ENCODE measurements at places on chromosomes 5 and 9.

DNA sequence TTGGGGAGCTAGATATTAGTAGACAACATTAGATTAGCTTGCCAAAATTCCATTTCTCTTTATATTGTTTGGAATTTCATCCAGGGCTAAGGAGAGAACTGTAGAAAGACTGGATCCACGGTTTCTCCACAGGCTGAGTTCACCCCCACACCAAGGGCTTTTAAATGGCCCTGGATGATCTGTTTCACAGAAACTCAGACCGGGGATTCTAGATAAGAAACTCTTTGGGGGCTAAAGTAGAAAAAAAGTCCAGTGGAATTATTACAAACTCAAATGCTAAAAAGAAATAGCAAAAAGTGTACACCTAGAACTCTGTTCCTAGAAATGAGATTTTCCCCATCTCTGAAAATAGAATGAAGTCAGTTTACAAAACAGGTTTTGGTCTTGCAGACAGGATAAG is 80.9 kb downstream of the SUSD1 start:
- H3K4me1 ChIP-seq, result no peaks in the 10 kb centered on the region
- H3K4me3 ChIP-seq, result no peak overlapping the region
- H3K36me3 ChIP-seq, result peaks cover 3% of the 10 kb centered on the region

- DNase-seq, result no peak
- H3K4me1 ChIP-seq, result no peaks in the 10 kb centered on the region
- no peaks in the 10 kb centered on the region for H3K27me3 ChIP-seq
- no peak overlapping the region for H3K4me3 ChIP-seq
- H3K36me3 ChIP-seq, result no peaks in the 10 kb centered on the region
- no peak overlapping the region for H3K27ac ChIP-seq
These were observed 201.8 kb upstream of the ZNF608 start for GRCh38 chr5:124948062-124948753.

- no peak overlapping the region for H3K4me3 ChIP-seq
- no peak overlapping the region for H3K27ac ChIP-seq
- no peaks in the 10 kb centered on the region for H3K27me3 ChIP-seq
- no peaks in the 10 kb centered on the region for H3K4me1 ChIP-seq
These were observed 323.5 kb downstream of the IRX2 start for GRCh38 chr5:2427983-2428382.

- no peaks in the 10 kb centered on the region for H3K4me1 ChIP-seq
- no peak for DNase-seq
- no peak overlapping the region for H3K4me3 ChIP-seq
- no peaks in the 10 kb centered on the region for H3K36me3 ChIP-seq
- no peak overlapping the region for H3K27ac ChIP-seq
These were observed 268.6 kb downstream of the SEC61B start for GRCh38 chr9:99490729-99491128.

DNA sequence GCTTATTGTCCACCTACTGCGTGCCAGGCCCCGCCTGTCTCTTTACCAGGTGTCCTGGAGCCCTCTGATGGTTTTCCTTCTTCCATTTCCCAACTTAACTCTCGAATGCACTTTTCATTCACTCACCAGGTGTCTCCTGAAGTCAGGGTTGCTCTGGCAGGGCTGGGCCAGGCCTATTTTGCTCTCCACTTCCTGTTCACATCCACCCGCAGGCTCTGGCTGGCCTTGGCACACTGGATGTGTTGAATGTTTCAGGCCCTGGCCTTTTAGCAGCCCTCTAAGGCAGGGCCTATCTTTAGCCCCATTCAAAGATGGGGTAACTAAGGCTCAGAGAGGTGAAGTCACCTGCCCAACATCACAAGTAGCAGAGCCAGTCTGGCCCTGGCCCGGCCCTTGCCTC is 16.4 kb downstream of the LRRC8A start:
- no peak overlapping the region for H3K27ac ChIP-seq
- H3K4me3 ChIP-seq, result no peak overlapping the region
- no peak for DNase-seq
- peaks cover 4% of the 10 kb centered on the region for H3K36me3 ChIP-seq

GRCh38 chr5:126826619-126827215 is 49.8 kb downstream of the LMNB1 start:
- DNase-seq, result no peak
- H3K27ac ChIP-seq, result no peak overlapping the region
- H3K36me3 ChIP-seq, result no peaks in the 10 kb centered on the region
- H3K27me3 ChIP-seq, result no peaks in the 10 kb centered on the region

DNA sequence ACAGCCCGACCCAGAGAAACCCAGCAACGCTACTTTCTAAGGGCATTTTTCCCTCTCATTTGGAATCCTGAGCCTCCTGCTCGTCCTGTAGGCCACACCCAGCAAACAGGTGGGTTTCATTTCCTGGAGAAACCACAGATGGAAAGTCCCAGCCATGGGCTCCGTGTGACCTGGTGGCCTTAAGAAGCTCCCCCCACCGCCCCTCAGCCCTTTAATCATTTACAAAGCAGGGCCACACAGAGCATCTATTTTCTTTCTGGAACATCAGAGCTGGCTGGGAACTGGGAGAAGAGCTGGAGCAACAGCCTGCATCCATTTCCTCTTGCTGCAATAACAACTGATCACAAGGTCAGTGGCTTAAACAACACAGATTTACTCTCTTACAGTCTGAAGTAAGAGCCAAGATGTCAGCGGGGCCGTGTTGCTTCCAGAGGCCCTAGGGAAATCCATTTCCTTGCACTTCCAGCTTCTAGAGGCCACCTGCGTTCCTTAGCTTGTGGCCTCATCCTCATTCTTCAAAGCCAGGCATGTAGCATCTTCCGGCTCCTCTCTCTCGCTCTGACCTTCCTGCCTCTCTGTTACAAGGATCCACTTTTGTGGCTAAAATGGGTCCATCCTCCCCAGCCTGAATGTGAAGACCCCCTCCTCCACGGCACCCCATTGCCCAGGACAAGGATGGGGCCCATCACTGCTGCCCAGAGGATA is 40.5 kb downstream of the C9orf50 start:
- H3K36me3 ChIP-seq, result no peaks in the 10 kb centered on the region
- no peaks in the 10 kb centered on the region for H3K4me1 ChIP-seq
- H3K27me3 ChIP-seq, result no peaks in the 10 kb centered on the region
- no peak overlapping the region for H3K4me3 ChIP-seq
- no peak for DNase-seq

GRCh38 chr5:67686746-67687145 is 490.1 kb upstream of the CD180 start:
- no peaks in the 10 kb centered on the region for H3K36me3 ChIP-seq
- H3K4me3 ChIP-seq, result no peak overlapping the region
- DNase-seq, result no peak
- no peak overlapping the region for H3K27ac ChIP-seq
- H3K27me3 ChIP-seq, result no peaks in the 10 kb centered on the region

- H3K27ac ChIP-seq, result no peak overlapping the region
- no peaks in the 10 kb centered on the region for H3K36me3 ChIP-seq
- no peak overlapping the region for H3K4me3 ChIP-seq
- no peak for DNase-seq
These were observed 176.3 kb downstream of the TLE1 start for GRCh38 chr9:81513059-81513458.

- no peaks in the 10 kb centered on the region for H3K4me1 ChIP-seq
- H3K27me3 ChIP-seq, result no peaks in the 10 kb centered on the region
- no peak for DNase-seq
- H3K27ac ChIP-seq, result no peak overlapping the region
These were observed 43.1 kb upstream of the IGFBPL1 start for GRCh38 chr9:38467404-38467803.

GRCh38 chr9:123365881-123366528 is 10.0 kb downstream of the CRB2 start:
- H3K4me1 ChIP-seq, result no peaks in the 10 kb centered on the region
- no peak for DNase-seq
- no peak overlapping the region for H3K27ac ChIP-seq

DNA sequence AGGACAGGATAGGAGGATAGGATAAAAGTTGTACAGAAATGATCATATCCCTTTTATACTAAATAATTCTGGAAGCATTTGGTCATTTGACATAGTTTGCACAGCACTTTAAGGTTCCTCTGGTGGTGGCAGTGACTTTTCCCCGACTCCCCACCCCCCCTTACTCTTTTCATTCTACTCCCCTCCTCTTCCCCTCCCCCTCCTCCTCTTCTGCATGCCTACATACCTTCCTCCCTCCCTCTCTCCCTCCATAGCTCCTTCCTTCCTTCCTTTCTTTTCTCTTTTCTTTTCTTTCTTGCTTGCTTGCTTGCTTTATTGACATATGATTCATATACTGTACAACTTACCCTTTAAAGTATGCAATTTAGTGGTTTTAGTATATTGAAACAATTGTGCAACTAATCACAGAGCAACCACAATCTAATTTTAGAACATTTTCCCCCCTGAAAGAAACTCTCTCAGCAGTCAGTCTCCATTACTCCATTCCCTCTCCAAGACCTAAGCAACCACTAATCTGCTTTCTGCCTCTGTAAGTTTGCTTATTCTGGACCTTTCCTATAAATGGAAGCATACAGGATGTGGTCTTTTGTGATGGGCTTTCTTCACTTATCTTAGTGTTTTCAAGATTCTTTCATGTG is 159.0 kb downstream of the HACD4 start:
- no peaks in the 10 kb centered on the region for H3K4me1 ChIP-seq
- no peak for DNase-seq
- no peak overlapping the region for H3K4me3 ChIP-seq
- no peaks in the 10 kb centered on the region for H3K36me3 ChIP-seq
- H3K27me3 ChIP-seq, result no peaks in the 10 kb centered on the region
- no peak overlapping the region for H3K27ac ChIP-seq

- H3K4me3 ChIP-seq, result no peak overlapping the region
- no peaks in the 10 kb centered on the region for H3K27me3 ChIP-seq
- no peak overlapping the region for H3K27ac ChIP-seq
These were observed 547.2 kb downstream of the LRRC70 start for GRCh38 chr5:63125862-63126261.

GRCh38 chr9:18632632-18633403 is 158.9 kb downstream of the ADAMTSL1 start:
- H3K36me3 ChIP-seq, result no peaks in the 10 kb centered on the region
- peaks cover 5% of the 10 kb centered on the region for H3K4me1 ChIP-seq

- H3K27ac ChIP-seq, result no peak overlapping the region
- peak; percentile 59 for DNase-seq
- no peaks in the 10 kb centered on the region for H3K36me3 ChIP-seq
- peaks cover 9% of the 10 kb centered on the region for H3K4me1 ChIP-seq
- no peak overlapping the region for H3K4me3 ChIP-seq
These were observed 176.4 kb upstream of the ANKRD55 start for GRCh38 chr5:56409331-56410190.

DNA sequence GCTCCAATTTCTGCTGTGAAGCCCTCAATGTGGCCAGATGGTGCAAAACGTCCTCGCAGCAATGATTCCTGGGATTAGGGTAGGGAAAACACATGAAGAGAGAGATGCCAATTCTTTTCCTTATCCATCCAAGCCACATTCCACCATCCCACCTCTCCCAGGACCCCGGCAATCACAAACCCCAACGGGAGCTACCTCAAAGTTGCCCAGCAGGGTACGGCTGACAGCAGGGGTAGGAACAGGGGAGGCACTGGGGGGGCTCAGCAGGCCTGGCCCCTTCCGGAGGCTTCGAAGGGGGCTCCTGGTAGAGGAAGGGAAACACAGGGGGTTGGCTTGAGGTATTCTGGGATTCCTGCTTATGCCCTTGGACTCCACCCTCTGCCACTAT is 3.4 kb upstream of the STOML2 start:
- no peak overlapping the region for H3K4me3 ChIP-seq
- H3K27me3 ChIP-seq, result no peaks in the 10 kb centered on the region
- DNase-seq, result no peak
- H3K36me3 ChIP-seq, result no peaks in the 10 kb centered on the region
- no peak overlapping the region for H3K27ac ChIP-seq

All from aorta (tissue), 5 donors.